Spleen (tissue), 13 donors: ENCODE measurements at places on chromosomes 1 and 21. TPM values are rescaled to one million over a fixed set of nuclear protein-coding genes. Genes with fewer than 3 reads are reported as not detected.

- no peaks in the 10 kb centered on the region for H3K27me3 ChIP-seq
- DNase-seq: no peak
- peaks cover 9% of the 10 kb centered on the region for H3K4me1 ChIP-seq
- no peak overlapping the region for H3K4me3 ChIP-seq
Measured at GRCh38 chr1:235423214-235423652, 56.0 kb downstream of the TBCE start.

GRCh38 chr1:46503421-46503820, 13.8 kb downstream of the DMBX1 start:
- H3K36me3 ChIP-seq: no peaks in the 10 kb centered on the region
- no peak overlapping the region for H3K4me3 ChIP-seq
- DNase-seq: no peak
- H3K27me3 ChIP-seq: no peaks in the 10 kb centered on the region
- H3K27ac ChIP-seq: no peak overlapping the region

DNA sequence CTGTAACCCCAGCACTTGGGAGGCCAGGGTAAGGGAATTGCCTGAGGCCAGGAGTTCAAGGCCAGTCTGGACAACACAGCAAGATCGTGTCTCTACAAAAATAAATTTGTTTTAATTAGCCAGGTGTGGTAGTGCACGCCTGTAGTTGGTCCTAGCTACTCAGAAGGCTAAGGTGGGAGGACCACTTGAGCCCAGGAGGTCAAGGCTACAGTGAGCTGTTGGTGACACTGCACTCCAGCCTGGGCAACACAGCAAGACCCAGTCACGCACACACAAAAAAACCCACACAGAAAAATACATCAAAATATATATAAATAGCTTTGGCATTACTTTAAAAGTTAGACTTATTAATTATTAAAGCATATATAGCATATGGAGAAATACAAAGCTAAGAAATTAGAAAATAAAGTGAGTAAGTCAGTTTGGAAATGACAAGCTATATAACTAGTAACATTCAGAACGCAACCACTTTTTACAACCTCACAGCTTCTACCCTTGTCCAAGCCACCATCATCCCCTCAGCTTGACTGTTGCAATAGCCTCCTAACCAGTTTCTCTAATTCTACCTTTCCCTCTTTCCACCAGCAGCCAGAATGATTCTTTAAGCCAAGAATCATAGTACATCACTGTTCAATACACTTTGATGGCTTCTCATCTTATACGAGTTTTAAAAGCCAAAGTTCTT, 14.5 kb downstream of the PIK3R3 start:
- no peak overlapping the region for H3K4me3 ChIP-seq
- no peaks in the 10 kb centered on the region for H3K4me1 ChIP-seq
- DNase-seq: no peak
- no peak overlapping the region for H3K27ac ChIP-seq

The SPRR2G gene
- not detected for polyA plus RNA-seq

The HEYL gene
- polyA plus RNA-seq: 1.2 TPM

GRCh38 chr1:209207701-209208286, 375.7 kb upstream of the CAMK1G start:
- H3K36me3 ChIP-seq: no peaks in the 10 kb centered on the region
- peaks cover 3% of the 10 kb centered on the region for H3K4me1 ChIP-seq
- peak; percentile 77 for DNase-seq
- no peak overlapping the region for H3K4me3 ChIP-seq
- H3K27me3 ChIP-seq: peaks cover 38% of the 10 kb centered on the region

The SMCP gene
- not detected for polyA plus RNA-seq

DNA sequence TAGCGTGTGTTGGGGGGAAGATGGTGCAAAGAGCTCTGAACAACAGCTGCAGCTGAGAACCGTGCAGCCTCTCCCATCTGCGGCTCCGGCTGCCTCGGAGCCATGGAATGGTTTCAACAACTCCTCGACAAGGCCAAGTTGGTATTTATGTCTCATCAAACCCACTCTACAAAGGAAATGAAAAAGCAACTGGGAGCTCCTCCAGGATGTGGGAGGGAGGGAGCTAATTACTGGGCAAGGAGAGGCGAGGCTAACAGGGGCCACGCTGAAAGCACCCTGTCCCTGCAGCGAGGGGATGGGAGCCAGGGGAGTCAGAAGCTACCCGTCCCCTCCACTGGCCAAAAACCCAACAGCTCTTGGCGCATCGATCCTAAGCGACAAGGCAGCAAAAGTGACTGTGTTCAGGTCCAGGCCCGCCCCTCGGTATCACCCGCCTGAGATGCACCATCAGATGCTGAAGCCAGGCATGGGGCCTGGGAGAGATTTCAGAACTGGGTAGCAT, 63.1 kb downstream of the ACOT7 start:
- DNase-seq: no peak
- peak overlapping the region; percentile 5 for H3K27ac ChIP-seq
- H3K36me3 ChIP-seq: no peaks in the 10 kb centered on the region
- no peaks in the 10 kb centered on the region for H3K27me3 ChIP-seq

The ALX3 gene
- polyA plus RNA-seq: not detected

The DDR2 gene
- polyA plus RNA-seq: 1.3 TPM

The GON4L gene
- polyA plus RNA-seq: 22.3 TPM

The GJA8 gene
- not detected for polyA plus RNA-seq

The SSU72 gene
- 90.4 TPM for polyA plus RNA-seq

The WNT3A gene
- polyA plus RNA-seq: not detected

DNA sequence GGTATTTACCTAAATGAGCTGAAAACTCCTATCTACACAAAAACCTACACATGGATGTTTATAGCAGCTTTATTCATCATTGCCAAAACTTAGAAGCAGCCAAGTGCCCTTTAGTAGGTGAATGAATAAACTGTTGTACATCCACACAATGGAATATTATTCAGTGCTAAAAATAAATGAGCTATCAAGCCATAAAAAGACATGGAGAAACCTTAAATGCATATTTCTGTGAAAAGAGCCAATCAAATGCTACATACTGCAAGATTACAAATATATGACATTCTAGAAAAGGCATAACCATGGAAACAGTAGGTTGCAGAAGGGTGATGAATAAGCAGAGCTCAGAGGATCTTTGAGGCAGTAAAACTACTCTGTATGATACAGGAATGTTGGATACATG, 23.3 kb downstream of the ABCB10 start:
- H3K4me3 ChIP-seq: no peak overlapping the region
- DNase-seq: no peak
- peaks cover 85% of the 10 kb centered on the region for H3K36me3 ChIP-seq
- H3K27me3 ChIP-seq: no peaks in the 10 kb centered on the region
- no peaks in the 10 kb centered on the region for H3K4me1 ChIP-seq
- H3K27ac ChIP-seq: no peak overlapping the region

DNA sequence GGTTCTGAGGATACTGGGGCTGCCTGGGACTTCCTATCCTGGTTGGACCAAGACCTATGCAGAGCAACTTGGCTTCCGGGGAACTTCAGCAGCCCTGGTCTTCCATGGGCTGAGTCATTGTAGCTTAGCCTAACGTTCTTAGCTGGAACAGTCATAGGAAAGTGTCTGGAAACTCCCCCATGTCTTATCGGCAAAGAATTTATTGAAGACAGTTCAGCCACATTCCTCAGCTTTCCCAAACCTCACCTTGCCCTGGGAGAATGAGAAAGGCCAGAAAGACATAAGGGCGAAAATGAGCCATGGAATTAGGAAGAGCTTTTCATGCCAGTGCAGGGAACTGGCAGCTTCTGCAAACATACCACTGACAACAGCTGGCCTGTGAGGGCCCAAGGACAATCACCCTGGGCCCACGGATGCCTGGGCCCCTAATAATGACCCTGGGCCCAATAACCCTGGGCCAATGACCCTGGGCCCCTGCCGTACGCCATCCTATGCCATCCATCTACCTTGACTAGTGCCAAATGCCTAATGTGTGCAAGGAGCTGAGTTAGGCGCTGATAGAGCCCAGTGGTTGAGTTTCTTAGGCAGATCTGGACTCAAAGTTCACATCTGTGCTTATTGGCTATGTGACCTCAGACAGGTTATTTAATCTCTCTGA, 114.4 kb upstream of the GADD45A start:
- DNase-seq: no peak
- H3K4me1 ChIP-seq: no peaks in the 10 kb centered on the region
- H3K4me3 ChIP-seq: no peak overlapping the region

DNA sequence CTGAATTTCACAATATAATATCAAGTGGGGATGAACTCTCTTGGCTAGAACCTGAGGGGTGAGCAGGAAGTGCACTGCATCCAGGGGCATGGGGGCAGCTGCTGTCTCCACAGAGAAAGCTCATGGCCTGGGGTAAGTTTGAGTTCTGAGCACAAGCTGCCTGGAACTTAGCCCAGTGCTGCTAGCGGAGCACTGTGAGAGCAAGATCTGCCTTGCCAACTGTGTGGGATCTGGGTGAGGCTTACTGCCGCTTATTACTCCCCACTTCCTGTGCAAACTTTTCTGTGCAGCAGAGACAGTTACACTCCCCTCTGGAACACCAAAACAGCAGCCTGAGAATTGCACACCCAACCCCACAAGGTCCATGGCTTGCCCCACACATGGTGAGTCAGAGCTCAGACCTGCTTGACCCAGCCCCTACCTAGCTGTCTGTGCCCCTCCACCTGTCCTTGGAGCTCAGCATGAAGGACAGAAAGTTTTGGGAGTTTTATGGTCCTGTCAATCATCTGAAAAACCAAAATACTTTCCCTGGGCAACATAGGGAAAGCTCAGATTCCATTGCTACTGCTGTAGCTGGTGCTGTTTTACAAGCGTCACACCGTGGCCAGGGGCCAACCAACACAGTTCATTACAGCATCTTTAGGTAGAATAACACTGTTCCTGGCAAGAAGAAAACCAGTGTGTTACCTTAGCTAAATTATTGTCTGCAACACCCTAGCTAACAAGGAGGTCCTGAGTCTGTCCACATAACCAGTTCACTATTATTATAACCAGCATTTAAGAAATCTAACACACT, 762.1 kb upstream of the NEGR1 start:
- H3K4me1 ChIP-seq: no peaks in the 10 kb centered on the region
- no peaks in the 10 kb centered on the region for H3K36me3 ChIP-seq
- H3K27ac ChIP-seq: no peak overlapping the region
- no peak for DNase-seq
- H3K4me3 ChIP-seq: no peak overlapping the region

DNA sequence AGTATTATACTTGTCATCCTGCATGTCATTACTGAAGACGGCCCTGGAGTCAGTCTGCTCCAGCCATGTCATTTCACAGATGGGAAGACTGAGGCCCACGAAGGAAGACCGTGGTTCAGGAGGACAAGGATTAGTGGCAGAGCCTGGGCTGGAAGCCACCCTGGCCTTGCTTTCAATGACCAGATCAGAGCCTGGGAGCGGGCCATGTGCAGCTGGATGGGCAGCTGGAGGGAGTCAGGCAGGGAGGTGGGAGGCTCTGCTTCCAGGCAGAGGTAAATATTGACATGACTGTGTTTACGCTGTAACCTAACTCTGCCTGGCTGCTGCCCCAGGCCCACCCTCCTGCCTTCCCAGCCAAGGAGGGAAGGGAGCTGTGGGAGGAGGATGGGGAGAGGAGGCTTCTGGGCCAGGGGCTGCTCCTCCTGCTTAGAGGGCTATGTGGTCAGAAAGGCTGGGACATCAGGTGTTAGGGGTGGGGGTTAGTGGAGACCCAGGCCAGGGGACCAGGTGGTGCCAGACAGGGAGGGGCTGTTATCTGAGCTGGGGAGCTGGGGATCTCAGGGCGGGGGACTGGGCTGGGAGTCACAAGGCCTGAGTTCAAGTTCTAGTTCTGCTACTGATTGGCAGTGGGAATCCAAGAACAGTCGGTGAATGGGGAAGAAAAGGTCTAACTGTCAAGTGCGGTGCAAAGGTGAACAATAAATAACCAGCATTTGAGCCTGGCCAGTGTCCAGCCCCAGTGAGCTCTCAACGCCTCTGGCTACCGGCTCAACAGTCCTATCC, 48.5 kb upstream of the ECE1 start:
- peaks cover 100% of the 10 kb centered on the region for H3K4me1 ChIP-seq
- H3K36me3 ChIP-seq: no peaks in the 10 kb centered on the region
- no peak overlapping the region for H3K4me3 ChIP-seq
- H3K27me3 ChIP-seq: no peaks in the 10 kb centered on the region
- DNase-seq: peak; percentile 78
- H3K27ac ChIP-seq: peak overlapping the region; percentile 85
